ENCODE measurements at places on chromosomes 7 and 10.
A peak's percentile ranks its signal among the peaks of the same experiment; 100 is the strongest.

DNA sequence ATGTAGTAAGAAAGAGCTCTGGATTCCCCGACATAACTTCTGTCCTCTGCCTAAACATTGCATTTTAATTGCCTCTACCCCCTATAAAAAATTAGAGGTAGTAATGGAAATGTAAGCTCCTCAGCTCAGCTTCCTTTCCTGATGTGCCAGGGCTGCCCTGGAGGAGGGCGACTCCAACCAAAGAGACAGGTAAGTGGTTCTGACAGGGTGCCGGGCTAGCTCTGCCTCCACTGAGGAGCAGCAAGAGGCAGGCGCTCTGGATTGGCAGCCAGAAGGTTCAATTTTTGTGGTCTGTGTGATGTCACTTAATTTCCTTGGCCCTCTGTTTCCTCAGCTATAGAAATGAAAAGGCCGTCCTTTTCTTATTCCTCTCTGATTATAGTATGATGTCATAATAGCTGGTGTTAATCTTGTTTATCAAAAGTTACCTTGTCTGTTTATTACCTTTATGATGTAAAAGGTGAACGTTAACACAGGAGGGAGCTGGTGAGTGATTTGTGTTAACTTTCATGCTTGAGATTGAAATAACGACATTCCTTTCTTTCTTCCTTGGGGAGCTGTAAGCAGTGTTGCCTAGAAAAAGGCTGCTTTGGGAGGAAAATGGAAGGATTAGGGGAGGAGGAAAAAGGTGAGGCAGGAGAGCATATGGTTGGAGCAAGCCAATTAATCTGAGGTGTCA is 51.8 kb downstream of the ANLN start:
- DNase-seq, result peak; percentile 21

DNA sequence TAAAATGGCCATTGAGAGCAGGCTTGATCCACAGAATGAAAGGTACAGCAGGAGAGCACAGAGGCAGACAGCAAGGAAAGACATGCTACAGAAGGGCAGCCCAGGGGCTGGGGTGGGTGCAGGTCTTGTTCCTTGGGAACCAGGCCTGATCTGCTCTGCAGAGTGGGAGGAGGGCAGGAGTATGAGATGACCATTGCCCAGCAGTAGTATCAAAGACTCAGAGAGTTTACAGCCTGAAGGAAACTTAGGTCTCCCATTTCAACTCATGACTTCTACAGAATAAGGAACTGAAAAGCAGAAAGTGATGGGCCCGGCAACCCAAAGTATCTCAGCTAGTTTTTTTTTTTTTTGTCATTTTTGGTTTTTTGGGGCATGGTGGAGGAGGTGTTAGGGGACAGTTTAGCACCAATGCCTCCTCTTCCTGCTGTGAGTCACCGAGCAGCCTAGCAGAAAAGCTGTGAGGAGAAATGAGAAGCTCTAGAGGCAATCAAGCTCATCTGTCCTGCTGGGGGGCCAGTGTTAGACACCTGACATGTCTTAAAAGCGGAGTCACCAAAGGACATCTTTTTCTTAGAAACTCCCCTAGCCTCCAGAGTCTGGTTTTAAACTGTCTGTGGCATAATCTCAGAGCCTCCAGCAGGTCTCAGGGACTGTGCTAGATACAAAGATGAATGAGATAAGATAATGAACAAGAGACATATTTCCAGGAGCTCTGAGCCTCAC is 34.3 kb upstream of the HERPUD2 start:
- no peak for DNase-seq

GRCh38 chr7:91942312-91942711 is 1.6 kb downstream of the AKAP9 start:
- DNase-seq, result no peak

DNA sequence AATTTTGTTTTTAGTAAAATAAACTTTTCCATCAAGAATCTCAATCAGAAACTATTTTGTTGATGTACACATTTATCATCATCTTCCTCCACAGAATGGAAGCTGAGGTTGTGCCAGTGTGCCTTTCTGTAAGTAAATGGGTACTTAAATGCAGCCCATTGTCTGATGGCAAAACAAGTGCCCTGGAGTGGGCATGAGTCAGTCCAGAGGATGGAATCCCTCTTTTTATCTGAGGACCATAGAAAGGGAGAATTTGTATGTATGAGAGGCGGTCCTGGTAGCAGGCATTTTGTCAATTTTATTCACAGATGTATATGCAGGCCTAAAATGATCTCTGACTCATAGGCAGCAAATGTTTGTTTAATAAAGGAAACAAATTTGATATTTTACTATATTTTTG is 102.1 kb upstream of the MAGI2 start:
- DNase-seq, result no peak

- DNase-seq, result no peak
Observed at GRCh38 chr7:7399707-7400106, 136.0 kb downstream of the COL28A1 start.

DNA sequence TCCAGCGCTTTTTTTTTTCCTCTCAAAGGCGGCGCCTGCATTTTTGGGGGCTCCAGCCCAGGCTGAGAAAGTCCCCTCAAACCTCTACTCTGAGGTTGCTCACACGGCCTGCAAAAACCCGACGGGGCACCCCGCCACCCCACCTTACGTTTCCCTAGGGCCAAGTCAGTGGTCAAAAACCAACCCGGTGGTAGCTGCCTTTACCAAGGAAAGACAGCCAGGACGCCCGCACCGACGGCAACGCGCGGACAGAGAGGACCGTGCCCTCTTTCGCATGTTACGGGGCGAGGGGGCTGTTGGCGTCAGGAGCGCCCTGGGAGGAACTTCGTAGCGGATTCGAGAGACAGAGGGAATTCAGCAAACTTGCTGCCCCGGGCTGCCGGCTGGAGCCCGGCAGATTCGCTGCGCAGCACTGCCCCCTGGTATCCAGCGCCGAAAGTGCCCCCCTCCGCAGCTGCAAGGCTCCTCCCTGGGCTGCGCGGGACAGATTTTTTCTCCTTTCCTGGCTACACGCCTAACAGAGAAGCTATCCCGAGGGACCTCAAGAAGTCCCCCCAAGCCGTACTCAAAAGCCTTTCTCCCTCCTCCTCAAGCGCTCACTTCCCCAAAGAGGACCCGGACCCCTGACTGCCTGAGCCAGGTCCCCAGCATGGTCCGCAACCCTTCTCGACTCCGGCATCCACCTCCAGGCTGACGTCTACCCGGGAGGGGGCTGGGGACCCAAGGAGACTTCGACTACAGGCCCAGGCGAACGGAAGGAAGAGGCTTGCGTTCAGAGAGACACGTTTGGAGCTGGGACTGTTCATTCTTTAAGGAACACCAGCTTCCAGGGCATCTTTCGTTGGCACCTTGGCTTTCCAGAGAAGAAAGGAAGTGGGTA is 27.7 kb upstream of the VAX1 start:
- DNase-seq, result peak; percentile 79

- peak; percentile 79 for DNase-seq
Observed at GRCh38 chr10:103481974-103482531, 3.0 kb upstream of the CALHM3 start.

DNA sequence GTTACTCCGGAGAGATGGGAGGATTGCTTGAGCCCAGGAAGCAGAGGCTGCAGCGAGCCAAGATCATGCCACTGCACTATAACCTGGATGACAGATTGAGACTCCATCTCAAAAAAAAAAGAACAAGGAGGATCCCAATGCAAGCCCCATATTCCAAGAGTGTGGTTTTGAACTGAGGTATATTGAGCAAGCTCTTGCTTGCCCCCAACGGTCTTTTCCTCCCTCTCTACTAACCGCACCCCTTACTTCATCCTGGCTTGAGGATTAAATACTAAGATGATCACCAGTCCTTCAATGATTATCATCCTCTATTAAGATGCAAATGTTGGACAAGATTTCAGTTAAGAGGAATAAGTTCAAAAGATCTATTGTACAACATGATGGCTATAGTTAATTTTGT is 12.5 kb upstream of the SRGN start:
- no peak for DNase-seq

DNA sequence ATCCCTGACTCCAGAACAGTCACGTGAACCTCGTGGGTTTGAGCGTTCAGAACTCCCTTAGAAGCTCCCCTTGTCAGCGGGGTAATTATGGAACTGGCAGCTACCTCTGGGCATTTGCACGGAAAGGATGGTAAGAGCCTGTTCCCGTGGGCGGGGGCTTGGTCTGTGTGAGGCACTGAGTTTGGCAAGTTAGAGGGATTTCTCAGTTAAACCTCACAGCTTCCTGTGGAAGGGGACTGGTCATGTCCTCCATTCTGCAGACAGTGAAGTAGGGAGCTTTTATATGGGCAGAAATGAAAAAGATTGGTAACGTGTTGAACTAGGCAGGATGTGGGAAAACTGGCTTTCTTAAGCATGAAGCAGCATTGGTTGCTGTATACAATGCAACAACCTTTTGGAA is 16.0 kb downstream of the PALD1 start:
- DNase-seq, result no peak

DNA sequence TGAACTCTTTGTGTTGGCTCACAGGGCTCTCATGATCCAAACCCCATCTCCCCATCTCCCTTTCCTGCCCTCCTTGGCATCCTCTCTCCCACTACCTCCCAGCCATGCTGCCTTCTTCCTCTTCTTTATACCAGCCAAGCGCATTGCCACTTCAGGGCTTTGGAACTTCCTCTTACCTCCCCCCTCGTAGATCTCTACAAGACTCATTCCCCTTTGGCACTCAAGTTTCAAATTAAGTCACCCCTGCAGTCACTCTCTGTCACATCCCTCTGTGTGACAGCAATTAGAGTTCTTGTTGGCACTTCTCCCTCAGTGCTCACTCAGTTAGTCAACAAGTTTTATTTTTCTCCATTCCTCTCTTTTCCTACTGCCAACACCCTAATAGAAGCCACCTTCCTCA is 20.8 kb upstream of the NRP1 start:
- DNase-seq, result no peak

GRCh38 chr10:47023237-47024045 is 112.2 kb downstream of the PTPN20 start:
- no peak for DNase-seq

GRCh38 chr10:8312079-8312478 is 257.6 kb downstream of the GATA3 start:
- DNase-seq, result no peak

DNA sequence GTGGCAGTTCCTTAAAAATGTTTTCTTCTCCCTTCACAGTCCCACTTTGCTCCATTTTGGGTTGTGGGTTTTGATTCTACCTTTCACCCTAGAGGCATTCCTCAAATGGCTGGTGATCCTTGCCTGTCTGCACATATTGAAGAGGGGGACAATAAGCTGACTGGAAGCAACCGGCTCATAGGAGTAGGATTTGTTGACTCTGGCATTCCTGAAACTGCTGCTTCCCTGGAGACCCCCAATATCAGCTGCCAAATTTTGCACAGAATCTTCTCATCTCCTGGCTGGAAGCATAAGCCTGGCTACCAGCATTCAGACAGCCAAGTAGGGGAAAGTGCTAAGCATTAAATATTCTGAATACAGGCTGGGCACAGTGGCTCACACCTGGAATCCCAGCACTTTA is 53.7 kb downstream of the KIF5B start:
- no peak for DNase-seq

DNA sequence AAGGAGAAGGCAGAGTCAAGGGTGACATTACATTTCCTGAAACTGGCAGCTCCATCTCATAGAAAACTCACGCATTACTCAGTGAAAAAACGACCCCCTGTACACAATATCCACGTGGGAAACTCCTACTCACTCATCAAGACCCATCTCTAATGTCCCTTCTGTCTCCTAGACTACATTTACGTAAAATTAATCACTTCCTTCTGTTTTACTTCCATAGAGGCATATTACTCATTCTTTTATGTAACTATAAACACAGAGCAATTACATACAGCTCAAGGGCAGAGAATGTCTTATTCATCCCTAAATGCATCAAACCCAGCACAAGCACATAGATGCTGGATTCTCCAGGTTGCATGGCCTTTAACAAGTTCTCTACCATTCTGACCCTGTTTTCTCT is 281.8 kb downstream of the KCNMA1 start:
- DNase-seq, result no peak

GRCh38 chr7:50954716-50955115 is 172.0 kb upstream of the GRB10 start:
- DNase-seq, result no peak

DNA sequence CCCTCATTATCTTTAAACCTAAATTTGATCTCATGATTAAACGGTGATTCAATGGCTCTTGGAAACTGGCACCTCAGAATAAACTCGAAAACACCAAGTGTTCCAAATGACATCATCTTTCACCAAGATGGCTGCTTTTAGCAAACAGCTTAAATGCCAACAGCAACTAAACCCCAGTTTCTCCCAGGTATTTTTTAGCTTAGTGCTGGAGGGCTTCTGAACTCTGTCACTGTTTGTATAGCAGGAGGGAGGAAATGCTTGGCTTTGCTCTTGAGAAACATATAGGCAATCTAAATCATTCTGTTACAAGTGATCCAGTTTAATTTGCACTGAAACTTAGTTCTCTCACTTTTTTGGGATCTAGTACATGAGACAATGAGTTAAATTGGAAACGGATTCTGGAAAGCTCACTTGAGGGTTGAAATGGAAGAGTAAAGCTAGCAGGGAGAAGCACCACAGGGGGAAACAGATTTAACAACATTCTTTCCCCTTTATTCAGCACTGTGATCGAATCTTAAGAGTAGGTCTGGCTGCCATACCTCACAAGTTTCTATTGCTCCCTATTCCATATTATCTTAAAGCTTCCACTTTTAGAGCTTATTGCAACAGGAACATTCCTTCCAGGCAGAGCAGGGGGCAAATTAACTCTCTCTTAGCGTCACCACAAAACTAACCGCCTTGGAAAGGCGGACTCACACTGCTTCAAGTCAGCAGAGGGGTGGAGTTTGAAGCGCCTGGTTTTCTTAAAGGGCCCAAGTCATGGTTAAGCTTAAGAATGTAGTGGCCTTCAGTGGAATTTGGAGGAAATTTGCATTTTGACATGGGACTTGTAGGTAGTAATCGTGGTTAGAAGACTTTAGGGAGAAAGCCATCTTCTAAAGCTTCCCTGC is 1.8 kb upstream of the CCDC6 start:
- DNase-seq, result no peak

- no peak for DNase-seq
Observed at GRCh38 chr10:126080879-126081411, 184.6 kb downstream of the FANK1 start.

- no peak for DNase-seq
Observed at GRCh38 chr10:103770139-103770538, 85.2 kb downstream of the SH3PXD2A start.

- DNase-seq, result no peak
Observed at GRCh38 chr10:3484306-3485056, 300.5 kb downstream of the KLF6 start.

GRCh38 chr10:91525896-91526712 is 106.8 kb downstream of the PPP1R3C start:
- DNase-seq, result no peak

- peak; percentile 77 for DNase-seq
Observed at GRCh38 chr10:79274279-79275104, 72.8 kb upstream of the PPIF start.

GRCh38 chr7:97357459-97357858 is 240.0 kb downstream of the SDHAF3 start:
- no peak for DNase-seq

- no peak for DNase-seq
Observed at GRCh38 chr10:58667658-58668310, 155.1 kb downstream of the BICC1 start.

GRCh38 chr7:156662277-156662676 is 21.7 kb downstream of the RNF32 start:
- no peak for DNase-seq
